HFFc6 (cell line): ENCODE measurements at places on chromosomes 3 and 15. TPM values are rescaled to one million over a fixed set of nuclear protein-coding genes. Genes with fewer than 3 reads are reported as not detected.

P2RY14 gene
- total RNA-seq, result not detected in 3 replicates

DCUN1D1 gene
- 45.1 to 49.4 TPM (median 46.9 TPM) in 3 replicates for total RNA-seq

CYP1A2 gene
- total RNA-seq, result not detected in 3 replicates

SNURF gene
- 12.4 to 25.8 TPM (median 12.7 TPM) in 3 replicates for total RNA-seq

FGF12 gene
- total RNA-seq, result not detected in 2 replicates

NME9 gene
- total RNA-seq, result not detected in 2 replicates

AMT gene
- total RNA-seq, result 1.2 and 2.0 TPM in 2 replicates

RASGRF1 gene
- total RNA-seq, result 0.18 and 0.20 TPM in 2 replicates

GBE1 gene
- 77.8 to 93.4 TPM (median 79.4 TPM) in 3 replicates for total RNA-seq

ZNF385D gene
- total RNA-seq, result 4.4 to 9.4 TPM (median 5.9 TPM) in 3 replicates

PLSCR2 gene
- not detected in 3 replicates for total RNA-seq

PRRT3 gene
- 4.8 to 9.4 TPM (median 5.6 TPM) in 3 replicates for total RNA-seq

SENP8 gene
- 3.8 to 4.1 TPM (median 3.9 TPM) in 3 replicates for total RNA-seq

DUOX2 gene
- not detected in 3 replicates for total RNA-seq
